ENCODE measurements at places on chromosomes 2 and 18.

- no peak for DNase-seq
Measured at GRCh38 chr2:58651930-58652329, 410.8 kb upstream of the FANCL start.

GRCh38 chr18:44700652-44701051 lies 20.0 kb downstream of the SETBP1 start:
- no peak for DNase-seq

DNA sequence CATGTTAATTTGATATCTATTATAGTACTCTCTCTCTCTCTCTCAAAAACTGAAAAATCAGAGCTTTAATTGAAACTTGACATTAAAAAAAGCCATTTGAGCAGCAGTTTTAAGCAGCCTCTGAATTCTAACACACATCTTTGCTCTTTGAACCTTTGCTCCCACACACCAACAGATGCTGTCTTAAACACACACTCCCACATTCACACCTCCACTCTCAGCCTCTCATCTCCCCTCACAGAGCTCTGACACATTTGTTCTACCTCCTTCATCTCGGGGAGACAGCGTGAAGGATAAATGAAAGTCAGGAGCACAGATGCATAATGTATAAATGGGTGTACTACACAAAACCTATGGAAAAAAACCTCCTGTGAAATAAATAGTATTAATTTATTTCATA lies 95.2 kb downstream of the NAB1 start:
- no peak for DNase-seq

DNA sequence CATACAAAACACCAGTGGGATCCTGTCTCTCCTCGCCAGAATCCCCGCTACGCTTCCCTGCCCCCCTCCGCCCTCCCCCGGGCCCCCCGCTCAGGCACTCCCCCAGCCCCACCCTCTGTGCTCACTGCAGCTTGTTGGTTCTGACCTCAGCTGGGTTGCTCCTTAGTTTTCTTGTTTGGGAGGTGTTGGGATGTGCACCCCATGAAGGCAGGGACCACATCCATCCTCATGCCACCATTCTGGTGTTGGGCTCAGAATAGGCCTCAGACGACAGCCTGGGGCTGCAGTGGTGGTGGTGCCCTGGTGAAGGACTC lies 4.6 kb downstream of the SNED1 start:
- DNase-seq, result no peak

GRCh38 chr2:230798769-230799399 lies 65.9 kb upstream of the ITM2C start:
- no peak for DNase-seq

- no peak for DNase-seq
Measured at GRCh38 chr2:48398285-48399002, 131.5 kb upstream of the STON1 start.

DNA sequence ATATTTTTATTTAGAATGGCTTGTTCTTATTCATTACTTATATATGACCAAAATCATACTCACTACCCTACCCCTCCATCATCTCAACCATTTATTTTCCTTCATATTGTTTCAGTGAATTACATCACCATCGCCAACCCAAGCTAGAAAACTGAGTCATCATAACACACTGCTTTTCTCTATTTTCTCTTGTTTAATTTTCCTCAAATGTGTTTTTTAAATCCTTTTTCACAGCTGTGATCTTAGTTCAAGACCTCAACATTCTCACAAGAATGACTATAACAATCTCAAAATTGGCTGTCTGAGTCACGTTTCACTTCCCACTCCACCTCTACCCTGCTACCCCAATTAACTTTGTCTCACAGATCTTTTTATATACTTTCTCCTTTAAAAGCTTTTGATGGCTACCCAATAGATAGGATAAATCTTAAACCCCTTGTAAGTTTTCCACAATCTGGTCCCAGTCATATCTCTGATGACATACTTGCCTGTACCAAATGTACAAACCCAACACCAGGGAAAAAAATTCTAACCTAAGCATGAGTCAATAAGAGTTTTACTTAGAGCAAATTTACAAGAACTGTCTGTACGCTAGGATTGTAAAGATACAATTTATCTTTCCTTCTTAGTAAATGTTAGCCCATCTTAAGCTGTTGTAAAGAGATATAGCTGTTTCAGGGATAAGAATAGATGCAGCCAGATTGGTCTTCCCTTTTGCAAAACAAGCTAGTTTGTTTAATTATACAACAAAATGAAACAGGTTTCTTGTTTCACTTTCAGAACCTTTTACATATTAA lies 635.1 kb upstream of the SLC39A10 start:
- DNase-seq, result no peak

DNA sequence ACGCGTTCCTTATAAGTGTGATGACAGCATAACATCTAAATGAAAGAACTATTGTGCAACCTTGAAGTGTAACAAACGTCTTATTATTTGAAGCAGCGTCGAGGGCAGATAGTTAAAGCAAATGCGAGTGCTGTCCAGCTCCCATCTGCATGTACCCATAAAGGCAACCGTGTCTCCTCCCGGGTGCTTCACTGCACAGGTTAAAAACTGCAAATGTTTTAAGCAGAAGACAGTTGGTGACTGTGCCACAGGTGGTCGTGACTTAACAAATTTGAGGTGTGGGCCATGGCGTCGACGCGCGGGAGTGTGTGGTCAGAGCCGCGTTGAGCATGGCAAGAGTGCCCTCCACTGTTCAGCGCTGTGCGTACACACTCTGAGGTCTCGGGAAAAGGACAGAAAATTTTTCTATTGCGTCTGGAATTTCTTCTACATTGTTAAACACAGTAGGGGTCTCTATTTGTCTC lies 6.4 kb downstream of the SALL3 start:
- no peak for DNase-seq

GRCh38 chr2:21371499-21372003 lies 247.8 kb downstream of the TDRD15 start:
- DNase-seq, result no peak

DNA sequence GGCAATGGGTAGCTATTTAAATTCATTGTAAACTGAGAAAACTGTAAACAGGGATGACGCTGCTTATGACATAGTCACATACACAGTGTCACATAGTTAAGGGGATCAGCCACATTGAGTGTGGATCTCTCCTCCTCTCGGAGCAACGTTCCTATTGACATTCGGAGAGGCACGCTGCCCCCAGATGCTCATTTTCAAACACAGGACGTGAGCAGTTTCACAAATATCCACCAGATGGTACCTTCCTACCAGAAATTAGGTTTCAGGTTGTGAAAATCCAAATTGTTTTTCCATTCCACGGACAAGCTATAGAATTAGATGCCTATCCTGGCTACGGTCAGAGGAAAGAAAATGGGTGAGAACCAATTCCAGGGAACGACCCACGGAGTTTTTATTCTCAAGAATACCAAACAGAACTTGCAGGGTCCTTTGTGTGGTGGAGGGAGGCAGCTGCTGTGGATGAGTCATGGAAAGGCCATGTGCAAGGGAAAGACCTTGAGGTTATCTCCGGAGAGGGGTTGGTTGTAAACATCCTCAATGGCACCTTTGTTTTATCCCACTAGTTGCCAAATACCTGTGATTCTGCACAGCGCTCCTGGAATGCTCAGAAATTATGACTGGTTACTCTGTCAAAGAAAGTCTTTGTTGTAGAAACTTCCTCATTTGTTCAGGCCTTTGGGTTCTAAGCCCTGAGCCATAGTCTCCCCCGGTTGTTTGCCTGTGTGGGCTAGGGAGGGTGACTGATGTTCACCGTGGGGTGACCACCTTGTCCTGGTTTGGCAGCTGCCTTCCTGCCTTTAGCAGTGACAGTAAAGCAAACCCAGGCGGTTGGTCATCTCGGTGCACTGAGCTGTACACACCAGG lies 88.0 kb downstream of the ACTR3 start:
- no peak for DNase-seq

- no peak for DNase-seq
Measured at GRCh38 chr2:129904532-129905446, 74.7 kb upstream of the RAB6C start.
